IPS-NIHi11 (cell line): ENCODE measurements at places on chromosomes 1 and 21.

DNA sequence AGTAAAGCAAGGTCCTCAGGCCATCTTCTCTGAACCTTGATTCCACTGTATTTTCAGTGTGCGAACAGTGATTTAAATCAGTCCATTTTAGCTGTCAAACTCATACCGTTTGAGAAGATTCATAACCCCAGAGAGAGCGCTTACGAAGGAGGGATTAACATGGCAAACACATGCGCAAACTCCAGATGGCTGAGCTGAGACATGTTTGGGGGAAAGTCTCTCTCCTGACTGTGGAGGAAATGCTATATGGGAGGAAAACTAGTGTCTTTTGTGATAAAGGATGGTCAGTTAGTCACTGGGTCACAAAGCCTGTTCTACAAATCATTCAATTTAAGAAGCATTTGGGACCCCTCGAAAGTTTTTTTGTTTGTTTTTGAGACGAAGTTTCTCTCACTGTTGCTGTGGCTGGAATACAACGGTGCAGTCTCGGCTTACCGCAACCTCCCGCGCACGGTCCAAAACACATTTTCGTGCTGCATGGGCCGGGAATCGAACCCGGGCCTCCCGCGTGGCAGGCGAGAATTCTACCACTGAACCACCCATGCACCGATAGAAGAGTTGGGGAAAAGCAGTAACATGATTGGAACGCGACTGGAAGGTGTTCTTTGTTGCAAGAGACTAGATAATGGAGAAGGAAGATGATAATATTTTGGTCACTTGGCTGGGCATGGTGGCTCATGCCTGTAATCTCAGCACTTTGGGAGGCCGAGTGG, 58.4 kb upstream of the CXADR start:
- peak; percentile 59 for DNase-seq

DNA sequence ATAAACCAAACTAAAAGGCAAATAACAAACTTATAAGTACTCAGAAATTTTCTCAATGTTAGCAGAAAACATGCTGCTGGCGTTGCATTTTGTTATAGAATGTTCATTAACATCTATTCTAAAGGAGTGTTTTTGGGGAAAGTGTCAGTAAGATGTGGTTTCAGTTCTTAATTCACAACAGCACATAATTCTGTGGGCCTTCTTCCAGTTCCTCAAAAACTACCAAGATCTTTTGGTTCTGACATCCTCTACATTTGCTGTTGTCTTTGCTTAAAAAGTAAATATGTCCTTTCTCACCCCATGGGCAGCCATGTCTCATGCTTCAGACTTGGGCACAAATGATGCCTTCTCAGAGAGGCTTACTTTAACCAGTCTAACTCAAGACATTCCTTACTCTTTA, 152.5 kb downstream of the CDC7 start:
- DNase-seq, result no peak

DNA sequence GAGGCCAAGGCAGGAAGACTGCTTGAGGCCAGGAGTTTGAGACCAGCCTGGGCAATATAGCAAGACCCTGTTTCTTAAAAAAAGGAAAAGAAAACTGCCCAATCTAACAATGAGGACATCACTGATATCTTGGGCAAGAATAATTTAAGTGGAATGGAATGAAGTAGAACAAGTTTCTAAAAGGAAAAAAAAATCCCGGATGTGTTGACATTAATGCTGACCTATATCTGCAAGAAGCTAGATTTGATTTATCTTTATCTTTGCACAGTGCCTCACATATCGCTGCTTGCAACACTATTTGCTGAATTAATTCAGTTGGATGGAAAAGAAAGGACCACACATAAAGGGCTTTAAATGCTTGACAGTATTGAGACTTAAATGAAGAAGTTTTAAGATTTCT, 27.8 kb downstream of the DIPK1A start:
- DNase-seq, result no peak

GRCh38 chr1:6448749-6449631, 17.0 kb downstream of the TNFRSF25 start:
- no peak for DNase-seq

DNA sequence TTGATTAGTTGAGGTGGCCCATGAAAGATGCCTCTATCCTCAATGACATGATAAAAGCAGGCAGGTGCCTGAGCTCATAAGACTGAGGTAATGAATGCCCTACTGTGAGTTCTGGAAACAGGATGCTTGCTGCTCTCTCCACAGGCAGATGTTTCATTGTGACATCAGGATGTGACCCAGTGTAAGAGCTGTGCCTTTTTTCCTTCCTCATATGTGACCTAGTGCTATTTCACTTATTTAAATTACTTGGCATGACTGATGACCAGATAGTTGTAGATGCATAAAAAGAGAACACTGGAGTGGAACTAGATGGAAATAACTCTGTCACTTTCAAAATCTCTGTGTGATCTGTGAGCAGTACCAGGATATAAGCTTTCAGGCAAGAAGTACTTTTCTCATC, 31.9 kb downstream of the KIF14 start:
- no peak for DNase-seq

DNA sequence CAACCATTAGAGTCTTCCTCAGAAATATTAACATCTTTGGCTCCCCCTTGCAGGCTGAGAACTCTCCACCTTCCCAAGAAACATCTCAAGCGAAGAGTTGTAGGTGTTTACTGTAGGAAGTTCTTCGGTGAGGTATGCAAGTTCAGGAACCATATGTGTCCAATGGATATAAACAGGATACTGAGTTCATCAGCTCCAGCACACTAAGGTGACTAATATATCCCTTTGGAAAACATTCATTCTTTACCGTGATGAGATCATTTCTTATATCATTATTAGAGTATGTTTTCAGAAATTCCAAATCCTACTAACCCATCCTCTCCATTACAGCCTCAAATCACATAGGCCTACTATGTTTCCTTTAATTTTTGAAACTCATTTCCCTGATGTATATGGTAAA, 37.3 kb upstream of the PRMT6 start:
- no peak for DNase-seq

DNA sequence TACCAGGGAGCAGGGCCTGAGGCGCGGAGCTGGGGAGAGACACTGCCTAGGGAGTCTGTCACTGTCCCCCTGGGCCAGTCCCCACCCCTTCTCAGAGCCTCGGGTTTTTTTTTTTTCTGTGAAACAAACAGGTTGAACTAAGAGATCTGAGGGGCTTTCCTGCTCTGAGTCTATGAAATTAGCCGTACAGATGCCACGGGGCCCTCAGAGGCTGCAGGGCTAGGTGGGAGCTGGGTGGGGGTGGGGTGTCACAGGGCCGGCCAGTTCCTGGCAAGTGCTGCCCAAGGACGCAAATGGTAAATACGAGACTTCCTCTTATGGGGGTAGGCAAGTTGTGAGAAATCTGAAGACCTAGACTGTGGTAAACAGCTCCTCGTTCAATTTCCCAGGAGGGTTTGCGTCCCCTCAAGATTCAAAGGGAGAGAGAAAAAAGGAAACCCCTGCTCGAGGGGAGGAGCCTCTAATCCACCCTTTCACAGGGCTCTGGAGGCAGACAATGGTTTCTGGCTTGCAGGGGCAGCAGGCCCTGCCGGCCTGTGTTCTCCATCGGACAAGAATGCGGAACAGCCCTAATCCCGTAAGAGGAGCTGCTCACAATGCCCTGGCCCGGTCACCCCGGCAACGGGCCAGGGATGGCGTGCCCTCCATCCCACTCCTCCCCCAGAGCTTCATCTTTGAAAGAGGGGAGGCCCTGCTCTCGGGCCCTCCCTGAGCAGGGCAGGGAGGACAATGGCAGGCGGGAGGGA, 7.8 kb downstream of the NUAK2 start:
- peak; percentile 84 for DNase-seq

DNA sequence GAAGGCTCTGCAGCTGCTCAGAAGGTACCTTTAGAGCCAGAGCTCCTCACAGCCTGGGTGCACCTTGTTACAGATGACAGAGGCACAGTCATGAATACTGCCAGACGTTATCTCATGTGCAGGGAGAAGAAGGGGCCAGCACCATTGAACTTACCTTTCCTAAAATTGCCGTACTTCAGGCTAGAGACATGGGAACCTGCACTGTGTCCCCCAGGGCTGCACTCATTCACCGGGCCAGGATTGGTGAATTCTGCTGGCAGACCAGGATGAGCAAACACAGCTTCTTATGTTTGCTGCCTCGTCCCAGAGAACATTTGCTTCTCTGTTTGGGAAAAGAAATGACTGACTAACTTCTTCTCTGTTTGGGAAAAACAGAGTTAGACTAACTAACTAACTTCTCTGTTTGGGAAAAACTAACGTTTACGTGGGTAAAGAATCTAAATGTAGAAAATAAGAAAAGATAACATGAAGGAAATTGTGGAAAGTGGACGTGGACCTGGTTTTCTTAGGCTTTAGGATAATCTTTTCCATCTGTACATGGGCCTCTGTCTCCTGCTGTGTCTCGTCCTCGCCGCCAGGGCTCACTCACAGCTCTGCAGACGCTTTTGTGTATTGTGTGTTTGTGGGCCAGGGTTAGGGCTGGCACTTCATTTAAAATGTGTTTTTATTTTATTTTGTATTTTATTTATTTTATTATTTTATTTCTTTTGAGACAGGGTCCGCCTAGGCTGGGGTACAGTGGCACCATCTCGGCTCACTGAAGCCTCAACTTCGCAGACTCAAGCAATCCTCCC, 9.9 kb downstream of the OBSCN start:
- no peak for DNase-seq

GRCh38 chr1:81506699-81507098, 294.0 kb upstream of the ADGRL2 start:
- no peak for DNase-seq

DNA sequence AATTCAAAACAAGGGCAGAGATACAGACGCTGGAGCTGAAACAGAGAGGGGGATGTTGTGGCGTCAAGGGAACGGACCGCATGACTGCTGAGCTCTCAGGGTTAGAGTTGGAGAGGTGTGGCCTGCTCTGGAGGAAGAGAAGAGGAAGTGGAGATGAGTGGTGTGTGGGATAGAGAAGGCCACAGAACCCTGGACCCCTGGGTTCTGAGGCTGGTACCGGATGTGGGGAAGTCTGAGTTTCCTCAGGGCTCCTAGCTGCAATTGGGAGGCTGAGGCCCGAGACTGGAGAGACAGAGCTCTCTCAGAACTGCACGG, 1.8 kb downstream of the BCAN start:
- DNase-seq, result no peak

DNA sequence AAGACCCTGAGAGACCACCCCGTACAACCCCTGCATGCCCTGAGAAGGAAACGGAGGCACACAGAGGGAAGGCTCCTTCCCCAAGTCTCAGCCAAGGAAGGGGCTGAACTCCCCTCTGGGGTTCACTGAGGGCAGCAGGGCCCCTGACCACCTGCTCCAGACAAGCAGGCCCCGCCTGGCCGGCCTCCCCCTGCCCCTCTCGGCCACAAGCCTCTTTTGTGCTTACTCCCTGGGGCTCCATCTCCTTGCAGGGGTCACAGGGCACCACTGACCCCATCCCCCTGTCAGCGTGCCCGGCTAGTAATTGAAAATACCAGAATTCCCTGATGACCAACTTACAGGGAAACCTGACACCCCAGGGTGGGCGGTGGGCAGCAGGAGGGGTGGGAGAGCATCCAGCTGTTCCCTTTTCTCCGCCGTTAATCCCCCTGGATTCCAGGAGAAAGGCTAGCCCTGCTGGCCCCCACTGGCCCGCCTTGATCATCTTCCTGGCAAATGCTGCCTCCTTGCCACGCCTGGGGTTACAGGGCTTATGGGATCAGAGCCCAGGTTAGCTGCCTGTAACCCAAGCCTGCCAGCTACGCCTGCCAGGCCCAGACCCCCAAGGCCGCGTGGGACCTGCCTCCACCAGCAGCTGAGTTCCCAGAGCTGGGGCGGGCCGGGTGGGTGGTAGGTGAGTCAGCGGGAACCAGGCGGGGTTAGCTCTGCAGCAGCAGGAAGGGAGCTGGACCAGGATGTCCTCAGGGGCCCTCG, 96.1 kb downstream of the LACTBL1 start:
- peak; percentile 59 for DNase-seq

DNA sequence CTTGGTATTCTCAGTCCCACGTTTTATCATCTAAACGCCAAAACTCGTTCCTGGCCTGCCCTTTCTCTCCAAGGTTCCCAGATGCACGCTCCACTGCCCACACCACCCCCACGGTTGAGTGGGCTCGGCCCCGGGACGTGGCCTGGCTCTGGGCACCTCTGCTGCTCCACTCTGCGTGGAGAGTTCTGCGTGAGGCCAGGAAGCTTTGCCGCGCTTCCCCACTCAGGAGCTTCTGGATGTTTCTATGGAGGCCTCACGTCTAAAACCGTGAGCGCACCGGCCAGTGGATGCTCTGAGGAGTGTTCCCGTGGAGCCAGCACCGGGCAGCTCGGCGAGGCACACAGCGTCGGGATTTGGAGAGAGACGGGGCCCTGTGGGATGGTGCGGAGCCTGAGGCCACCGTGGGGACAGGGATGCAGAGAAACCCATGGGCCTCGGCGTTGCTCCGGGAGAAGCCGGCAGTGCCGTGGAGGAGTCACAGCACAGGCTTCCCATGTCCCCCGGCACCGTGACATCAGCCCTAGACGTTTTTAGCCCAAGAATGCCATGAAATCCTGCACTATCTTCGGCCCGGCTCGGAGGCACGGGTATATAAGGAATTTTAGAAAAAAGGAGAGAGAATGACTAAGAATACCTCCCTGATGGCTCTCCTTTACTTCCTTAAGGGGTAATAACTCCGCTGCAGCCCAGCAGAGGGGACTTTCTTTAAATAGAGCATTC, 125.9 kb downstream of the PRDM16 start:
- no peak for DNase-seq
